CD4-positive, alpha-beta T cell treated with Interleukin-4 for 4 hours (primary cell): ENCODE measurements at places on chromosomes 4 and X.
A peak's percentile ranks its signal among the peaks of the same experiment; 100 is the strongest.

DNA sequence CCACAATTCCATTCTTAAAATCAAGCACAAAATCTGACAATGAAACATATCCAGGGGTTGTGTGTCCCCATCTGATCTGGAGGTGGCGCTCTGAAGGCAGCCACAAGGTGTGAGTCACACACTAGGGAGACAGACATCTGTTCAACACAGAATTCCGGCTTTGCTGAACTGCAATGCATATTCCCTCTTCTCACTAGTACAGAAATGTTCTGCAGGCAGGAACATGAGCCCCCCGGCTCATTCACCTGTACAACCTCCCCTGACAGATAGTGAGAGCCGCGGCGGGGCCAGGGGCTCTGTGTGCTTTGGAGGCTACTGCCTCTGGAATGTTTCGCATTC lies 41.9 kb downstream of the WDR1 start:
- peak; percentile 26 for DNase-seq

- no peak for DNase-seq
These were observed 247.2 kb upstream of the EPHA5 start for GRCh38 chr4:65917486-65917885.

- peak; percentile 23 for DNase-seq
These were observed 90.6 kb downstream of the LRP2BP start for GRCh38 chr4:185304944-185305690.

DNA sequence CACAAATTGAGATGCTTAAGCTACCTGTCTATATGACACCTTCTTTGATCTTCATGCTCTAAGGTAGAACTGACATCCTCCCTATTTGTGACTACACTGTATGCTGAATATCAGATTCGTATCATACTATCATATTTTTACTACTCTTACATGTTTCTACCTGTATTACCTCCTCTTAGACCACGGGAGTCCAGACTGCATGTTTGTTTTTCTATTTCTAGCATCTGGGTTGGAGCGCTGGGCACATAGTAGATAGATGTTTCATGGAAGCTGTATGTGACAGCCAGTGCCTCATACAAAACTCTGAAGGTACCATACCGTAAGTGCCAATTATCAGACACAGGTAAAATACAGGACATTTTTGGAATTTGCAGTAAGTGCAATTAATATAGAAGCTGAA lies 47.6 kb downstream of the ATP10D start:
- DNase-seq: no peak

- DNase-seq: no peak
These were observed 94.4 kb downstream of the SOWAHB start for GRCh38 chr4:76803522-76803921.

DNA sequence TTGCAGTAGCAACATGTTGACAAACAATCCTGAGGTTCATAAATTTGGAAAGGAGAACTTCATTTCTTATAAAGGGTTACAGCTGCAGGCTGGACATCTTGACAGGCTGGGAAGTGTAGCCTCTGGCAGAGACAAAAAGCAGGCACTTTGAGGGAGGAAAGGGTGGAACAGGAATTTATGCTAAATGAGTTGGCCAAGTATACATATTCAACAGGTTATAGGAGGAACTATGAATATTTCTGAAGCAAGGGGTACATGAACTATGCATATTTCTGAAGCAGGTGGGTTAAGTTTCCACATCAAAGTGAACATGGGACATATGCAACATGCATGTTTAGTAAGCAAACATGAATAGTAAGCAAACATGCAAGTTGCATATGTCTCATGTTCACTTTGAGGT lies 1.6 kb upstream of the ANTXR2 start:
- no peak for DNase-seq

DNA sequence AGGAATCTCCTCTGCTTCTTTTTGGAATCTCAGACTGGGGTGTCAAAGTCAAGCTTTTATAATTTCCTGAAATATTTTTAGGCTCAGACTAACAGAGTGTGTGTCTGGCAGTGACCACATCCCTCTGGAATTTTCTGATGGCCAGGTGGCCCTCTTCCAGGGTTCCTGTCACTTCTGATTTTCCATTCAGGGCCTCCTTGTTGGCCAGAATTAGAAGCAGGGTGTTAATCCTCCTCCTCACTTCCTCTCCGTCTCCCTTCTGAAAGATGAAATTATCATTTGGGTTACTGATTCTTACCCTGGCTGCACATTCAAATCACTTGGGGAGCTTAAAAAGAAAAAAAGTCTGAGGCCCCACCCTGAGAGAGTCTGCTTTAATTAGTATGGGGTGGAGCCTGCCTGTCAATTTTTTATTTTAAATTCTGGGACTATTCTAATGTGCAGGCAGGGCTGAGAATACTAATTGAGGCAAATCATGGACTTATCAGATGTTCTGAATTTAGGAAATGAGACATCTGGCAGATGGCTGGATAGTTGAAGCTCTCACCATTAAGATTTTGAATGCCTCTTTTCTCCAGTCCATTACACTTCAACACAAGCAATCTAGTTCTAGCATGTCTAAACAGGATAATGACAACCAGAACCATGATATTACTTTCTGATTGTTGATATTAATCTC lies 43.2 kb downstream of the HAND2 start:
- DNase-seq: no peak

- DNase-seq: peak; percentile 11
These were observed 101.9 kb downstream of the MAML3 start for GRCh38 chr4:140052050-140052449.

DNA sequence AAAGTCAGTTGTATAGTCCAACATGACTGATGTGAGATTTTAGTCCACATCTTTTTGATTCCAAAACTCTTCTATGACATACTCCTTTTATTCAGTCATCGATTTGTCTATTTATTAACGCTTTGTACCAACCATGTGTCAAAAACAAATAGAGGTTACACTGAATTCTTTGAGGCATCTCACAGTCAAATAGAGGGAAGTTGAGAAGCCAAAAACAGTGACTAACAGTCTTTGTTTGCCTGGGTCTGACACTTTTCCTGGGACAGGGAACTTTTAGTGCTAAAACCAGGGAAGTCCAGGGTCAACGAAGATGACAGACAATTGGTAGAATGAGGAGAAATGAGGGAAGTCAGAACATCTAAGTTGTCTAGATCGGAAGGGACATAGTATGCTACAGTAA lies 169.9 kb upstream of the HS3ST1 start:
- no peak for DNase-seq

DNA sequence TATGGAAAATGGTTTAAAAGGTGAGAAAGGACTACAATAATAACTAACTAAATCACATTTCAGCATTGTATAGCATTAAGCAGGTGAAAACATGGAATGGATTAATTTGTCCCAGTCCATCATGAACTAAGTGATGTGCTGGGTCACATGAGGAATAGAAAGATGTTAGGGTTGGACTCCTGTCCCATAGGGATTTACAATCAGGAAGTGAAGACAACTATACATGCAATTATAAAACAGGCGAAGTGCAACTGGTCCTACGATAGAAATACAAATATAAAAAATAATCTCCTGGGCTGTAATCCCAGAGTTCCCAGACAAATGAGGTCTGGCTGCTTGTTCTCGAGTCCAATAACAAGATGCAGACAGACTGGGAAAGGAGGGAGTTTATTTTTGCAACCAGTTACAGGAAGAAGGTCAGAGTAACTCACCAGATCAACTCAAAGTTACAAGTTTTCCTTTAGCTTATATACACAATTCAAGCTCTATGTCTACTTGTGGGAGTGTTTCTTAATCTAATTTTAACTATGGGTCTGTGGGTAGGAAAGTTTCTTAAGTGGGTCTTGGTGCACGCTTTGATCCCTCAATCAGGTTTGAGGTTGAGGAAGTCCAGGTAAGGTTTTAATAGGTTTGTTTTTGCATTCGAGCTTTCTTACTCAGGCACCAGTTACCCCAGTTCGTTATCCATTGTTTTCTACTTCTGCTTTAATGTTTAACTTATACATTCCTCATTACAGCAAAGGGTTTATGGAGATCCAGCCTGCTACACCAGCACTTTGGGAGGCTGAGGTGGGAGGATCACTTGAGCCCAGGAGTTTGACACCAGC lies 50.1 kb downstream of the IGFBP7 start:
- DNase-seq: no peak

- DNase-seq: peak; percentile 33
These were observed 1.5 kb downstream of the KLHL2 start for GRCh38 chr4:165208741-165209388.

- DNase-seq: no peak
These were observed 50.6 kb upstream of the WDR1 start for GRCh38 chr4:10167201-10167600.

- DNase-seq: no peak
These were observed 135.0 kb downstream of the IDS start for GRCh38 chrX:149370097-149370496.

DNA sequence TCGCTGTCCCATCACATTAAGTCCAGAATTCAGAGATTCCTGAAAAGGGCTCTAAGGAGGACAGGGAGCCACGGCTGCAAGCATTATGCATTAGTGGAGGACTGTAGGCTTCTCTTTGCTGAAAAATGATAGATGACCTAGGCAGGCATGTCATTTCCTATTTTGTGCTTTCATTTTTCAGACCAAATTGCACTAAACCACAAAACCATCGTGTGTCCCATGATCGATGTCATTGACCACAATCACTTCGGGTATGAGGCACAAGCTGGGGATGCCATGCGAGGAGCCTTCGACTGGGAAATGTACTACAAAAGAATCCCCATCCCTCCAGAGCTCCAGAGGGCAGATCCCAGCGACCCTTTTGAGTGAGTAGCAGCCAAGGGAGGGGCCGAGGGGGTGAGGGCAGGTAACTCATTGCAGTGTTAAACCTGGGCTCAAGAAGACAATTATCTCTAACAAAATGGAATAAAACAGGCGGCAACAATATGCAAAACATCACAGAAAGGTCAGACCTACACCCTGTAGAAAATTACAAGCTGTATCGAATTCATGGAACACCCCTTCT lies 355.2 kb upstream of the GALNT7 start:
- no peak for DNase-seq

DNA sequence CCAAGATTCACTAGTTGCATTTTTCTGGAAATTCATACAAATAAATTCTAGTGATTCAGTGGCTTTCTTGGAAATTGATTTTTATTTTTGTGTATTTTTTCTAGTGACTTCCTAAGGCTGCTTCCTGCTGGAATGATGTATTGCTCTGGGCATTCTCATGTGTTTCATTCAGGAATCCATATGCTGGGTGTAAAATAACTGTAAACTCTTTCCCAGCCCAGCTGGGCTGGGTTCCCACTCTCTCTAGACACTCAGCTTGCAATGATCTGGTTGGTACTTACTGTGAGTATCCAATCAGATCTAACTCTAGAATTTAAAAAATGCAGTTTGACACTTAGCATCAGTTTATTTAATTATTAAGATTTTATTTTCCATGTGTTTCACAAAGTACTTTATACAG lies 882.2 kb downstream of the STIM2 start:
- no peak for DNase-seq

GRCh38 chr4:68592673-68593072 lies 16.6 kb upstream of the UGT2B17 start:
- DNase-seq: no peak

DNA sequence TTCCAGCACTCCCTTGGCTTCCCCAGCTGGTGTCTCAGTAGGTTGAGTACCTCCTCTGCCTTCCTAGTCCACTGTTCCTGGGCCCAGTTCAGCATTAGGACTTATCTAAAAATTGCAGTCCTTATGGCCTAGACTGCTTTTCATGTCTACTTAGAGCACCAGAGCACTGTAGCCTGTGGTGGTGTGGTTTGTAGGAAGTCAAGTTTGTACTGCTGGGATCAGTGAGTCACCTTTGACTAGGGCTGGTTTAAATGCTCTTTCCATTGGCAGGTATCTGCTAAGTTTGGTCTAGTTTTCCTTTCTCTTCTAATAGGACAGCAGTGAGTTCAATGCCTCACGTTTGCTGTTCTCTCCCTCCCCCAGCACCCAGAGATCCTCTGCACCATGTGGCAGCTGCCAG lies 233.6 kb upstream of the WDFY3 start:
- DNase-seq: no peak

DNA sequence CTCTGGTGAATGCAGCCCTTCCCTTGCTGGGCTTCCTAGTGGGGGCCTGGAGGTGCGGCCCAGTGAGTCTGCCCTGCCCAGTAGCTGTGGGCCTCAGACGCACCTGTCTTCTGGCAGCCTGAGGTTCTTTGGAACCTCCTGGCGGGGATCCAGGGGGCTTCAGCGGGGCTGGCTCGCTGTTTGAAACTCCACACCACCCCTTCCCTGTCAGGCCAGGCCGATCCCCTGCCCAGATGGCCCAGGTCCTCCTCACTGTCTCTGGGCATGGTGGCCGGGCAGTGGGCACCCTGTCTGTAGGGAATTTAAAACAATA lies 10.7 kb upstream of the NKX1-1 start:
- DNase-seq: no peak

- no peak for DNase-seq
These were observed 51.6 kb upstream of the SETD7 start for GRCh38 chr4:139607502-139608060.

GRCh38 chr4:17721496-17722355 lies 59.7 kb downstream of the FAM184B start:
- DNase-seq: no peak

GRCh38 chr4:32847461-32847860 lies 2127.3 kb downstream of the PCDH7 start:
- no peak for DNase-seq

DNA sequence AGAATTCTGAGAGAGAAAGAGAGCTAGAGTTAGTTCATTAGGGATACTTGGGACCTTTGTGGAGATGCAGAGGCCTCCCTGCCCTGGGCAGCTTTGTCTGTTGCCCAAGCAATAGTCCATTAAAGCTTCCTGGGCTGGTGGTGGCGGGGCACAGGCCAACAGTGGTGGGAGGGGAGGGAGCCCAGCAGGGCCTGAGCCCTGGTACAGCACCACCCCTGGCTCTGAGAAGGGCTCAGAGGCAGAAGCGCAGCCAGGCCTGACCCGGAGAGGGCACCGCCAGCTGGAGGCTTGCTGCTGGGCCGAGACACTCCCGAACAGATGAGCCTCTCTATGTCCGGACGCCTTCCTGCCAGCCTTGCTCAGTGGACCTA lies 65.3 kb downstream of the EFNB1 start:
- no peak for DNase-seq

- no peak for DNase-seq
These were observed 54.8 kb downstream of the DHRSX start for GRCh38 chrX:2445662-2446623.

DNA sequence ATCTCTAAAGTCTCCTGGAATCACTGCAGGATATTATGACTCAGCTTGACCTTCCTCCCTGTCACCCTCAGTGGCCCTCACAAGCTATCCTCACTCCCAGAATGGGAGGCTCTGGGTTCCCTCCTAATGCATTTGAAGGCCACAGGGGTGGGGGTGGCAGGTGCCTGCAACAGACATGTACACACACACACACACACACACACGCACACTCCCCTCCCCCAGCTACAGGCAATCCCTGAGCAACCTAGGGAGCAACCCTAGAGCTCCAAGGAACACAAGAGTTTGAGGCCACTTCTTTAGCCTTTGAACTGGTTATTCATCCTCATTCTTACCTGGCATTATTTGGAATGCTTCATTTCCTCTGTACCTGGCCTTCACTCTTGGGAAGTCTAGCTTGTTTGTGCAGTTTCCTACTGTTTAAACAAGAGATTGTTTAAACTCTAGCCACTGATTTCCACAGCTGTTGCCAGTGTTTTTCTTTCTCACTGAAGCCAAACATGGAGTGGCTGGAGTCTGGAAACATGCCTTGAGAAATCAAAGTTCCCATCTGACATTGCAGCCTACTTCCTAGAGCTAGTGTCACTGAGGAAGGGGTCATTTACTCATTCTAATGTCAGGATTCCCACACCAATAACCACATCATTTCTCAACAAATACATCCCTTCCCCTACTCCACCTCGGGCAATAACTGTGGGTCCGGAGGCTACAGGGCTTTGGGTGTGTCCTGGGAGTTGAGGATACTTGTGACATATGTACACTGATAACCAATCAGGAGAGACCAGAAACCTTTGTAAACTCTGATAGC lies 37.7 kb downstream of the MAOA start:
- DNase-seq: no peak
